HAP-1 (cell line): ENCODE measurements at places on chromosomes 3 and 15.
A peak's percentile ranks its signal among the peaks of the same experiment; 100 is the strongest.

DNA sequence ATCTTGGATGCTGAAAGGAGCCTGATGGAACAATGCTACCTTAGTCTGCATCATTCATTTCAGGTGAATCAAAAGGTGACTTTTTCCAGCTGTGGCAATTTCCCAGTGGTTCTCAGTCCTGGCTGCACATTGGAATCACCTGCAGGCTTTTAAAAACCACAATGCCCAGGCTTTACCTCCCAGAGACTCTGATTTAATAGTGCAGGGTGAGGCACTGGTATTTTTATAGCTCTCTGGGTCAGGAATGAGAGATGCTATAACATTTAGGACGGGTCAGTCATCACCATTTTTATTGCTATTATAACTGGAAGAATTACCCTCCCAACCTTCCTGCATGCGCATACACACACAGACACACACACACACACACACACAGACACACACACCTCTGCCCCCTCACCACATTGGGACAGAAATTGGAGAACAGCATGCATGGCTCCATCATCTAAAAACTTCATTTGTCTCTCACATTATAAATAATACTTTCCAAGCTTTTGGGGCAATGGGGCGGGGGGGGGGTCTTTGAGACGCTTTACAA lies 41.1 kb downstream of the LARP6 start:
- no peak for DNase-seq

- no peak for DNase-seq
Measured at GRCh38 chr15:52642386-52643361, 36.5 kb downstream of the ATOSA start.

GRCh38 chr3:28406241-28406640 lies 57.6 kb upstream of the AZI2 start:
- DNase-seq, result no peak

- DNase-seq, result no peak
Measured at GRCh38 chr3:139113993-139114375, 69.3 kb upstream of the PRR23C start.

- DNase-seq, result no peak
Measured at GRCh38 chr15:66574596-66574950, 8.8 kb upstream of the LCTL start.

GRCh38 chr3:9846231-9846630 lies 2.4 kb upstream of the RPUSD3 start:
- DNase-seq, result no peak

GRCh38 chr15:77819851-77820728 lies 187.4 kb upstream of the LINGO1 start:
- DNase-seq, result peak; percentile 68

- DNase-seq, result no peak
Measured at GRCh38 chr15:39622660-39623516, 42.0 kb downstream of the THBS1 start.

- no peak for DNase-seq
Measured at GRCh38 chr3:56771376-56771775, 30.4 kb downstream of the ARHGEF3 start.

GRCh38 chr3:23662079-23662617 lies 143.6 kb upstream of the UBE2E1 start:
- DNase-seq, result no peak

GRCh38 chr3:128707928-128708494 lies 18.0 kb upstream of the RAB7A start:
- no peak for DNase-seq

GRCh38 chr15:57961919-57962318 lies 103.6 kb downstream of the ALDH1A2 start:
- no peak for DNase-seq

- DNase-seq, result no peak
Measured at GRCh38 chr15:80099241-80099640, 39.8 kb downstream of the ZFAND6 start.

DNA sequence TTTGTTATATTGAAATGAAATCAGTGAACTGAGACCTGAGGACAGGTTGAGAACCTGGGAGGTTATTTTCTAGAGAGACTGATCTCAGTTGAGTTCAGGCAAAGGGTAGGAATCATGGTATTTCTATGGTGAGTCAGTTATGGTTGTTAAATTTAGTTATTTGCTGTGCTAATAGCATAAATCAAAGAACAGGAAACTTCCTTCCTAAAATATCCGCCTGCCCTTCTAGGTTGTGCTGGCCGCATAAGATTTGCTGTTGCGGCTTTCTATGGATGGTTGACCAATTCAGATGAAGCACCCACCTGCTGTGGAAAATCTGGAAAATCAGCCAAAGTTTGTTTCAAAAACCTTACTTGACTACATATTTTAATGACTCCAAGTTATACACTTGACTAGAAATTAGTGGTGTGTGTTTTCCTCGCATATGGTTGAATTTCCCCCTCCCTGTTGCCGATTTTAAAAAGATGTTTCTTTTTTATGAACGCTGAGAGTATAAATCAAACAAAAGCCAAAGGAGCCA lies 52.6 kb downstream of the PLCL2 start:
- no peak for DNase-seq

DNA sequence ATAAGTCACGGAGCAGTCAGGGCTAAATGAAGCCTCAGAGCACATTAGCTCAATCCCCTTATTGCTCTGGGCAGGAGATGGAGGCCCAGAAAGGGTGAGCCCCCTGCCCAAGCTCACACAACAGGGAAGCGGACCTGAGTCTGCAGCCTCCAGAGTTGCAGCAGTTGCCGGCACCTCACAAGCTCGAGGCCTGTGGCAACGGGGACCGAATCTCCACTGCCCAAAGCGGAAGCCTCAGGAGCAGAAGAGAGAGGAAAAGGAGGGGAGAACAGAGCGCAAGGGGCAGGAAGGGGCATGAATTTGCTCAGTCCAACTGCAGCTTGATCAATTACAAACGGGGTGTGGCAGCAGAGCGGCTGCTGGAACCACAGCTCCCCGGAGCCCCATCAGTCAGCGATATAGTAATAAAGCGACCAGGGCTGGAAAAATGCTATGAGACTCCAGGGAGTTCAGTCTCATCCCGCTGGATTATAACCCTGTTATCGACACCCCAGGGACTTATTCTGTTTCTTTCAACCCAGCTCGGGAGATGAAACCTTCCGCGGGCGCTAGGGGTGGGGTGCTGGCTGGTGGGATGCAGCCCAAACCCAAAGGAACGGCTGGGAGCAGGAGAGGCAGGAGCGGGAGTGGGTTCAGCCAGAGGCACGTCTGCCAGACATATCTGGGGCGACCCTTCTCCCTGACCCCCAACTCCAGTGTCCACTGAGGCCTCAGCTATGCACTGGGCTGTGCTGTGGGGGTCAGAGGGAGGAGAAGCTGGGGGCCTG lies 219.7 kb upstream of the LINGO1 start:
- no peak for DNase-seq

DNA sequence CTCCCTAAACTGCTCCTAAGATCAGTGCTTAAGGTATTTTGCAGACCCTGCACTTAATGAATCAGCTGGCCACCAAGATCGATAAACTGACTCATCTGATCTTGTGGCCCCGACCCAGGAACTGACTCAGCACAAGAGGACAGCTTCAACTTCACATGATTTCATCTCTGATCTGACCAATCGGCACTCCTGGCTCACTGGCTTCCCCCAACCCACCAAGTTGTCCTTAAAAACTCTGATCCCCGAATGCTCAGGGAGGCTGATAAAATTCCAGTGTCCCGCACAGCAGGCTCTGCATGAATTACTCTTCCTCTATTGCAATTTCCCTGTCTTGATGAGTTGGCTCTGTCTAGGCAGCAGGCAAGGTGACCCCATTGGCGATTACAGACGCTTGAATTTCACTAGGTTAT lies 13.5 kb downstream of the HTR3E start:
- no peak for DNase-seq

DNA sequence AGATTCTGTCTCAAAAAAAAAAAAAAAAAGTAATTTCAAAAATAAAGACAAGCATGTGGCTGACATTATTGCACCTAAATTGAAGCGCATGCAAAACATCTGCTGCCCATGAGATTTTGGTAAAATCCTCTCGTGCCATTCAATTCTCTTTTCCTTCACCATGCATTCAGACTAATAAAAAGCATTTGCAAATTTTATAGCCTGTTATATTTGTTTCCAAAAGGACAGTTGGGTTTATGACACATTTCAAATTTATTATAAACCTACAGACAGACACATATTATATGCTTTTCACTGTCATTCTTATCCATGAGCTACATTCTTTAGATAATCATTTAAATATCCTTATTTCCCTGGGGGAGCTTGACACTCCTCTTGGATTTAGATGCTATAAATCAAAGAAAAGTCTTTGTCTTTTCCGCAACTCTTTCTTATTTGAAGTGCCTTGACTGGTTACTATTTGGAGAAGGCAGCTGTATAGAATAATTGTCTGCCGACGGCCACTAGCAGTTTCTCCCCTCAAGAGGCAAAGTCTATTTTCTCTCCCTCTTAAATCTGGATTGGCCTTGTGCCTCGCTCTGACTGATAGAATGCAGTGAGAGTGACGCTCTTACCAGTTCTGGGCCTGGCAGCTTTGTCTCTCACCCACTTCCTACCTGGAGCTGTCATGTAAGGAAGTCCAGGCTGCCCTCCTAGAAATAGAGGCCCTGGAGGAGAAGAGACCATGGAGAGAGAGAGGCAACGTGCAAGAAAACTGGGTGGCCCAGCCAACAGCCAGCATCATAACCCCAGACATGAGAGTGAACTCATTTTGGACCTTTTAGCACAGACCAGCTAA lies 6.8 kb upstream of the LRIG1 start:
- DNase-seq, result peak; percentile 48

- no peak for DNase-seq
Measured at GRCh38 chr3:194306771-194307640, 44.1 kb downstream of the CPN2 start.
